ENCODE measurements at places on chromosomes 4 and X. TPM values are rescaled to one million over a fixed set of nuclear protein-coding genes. Genes with fewer than 3 reads are reported as not detected.

BEX3 gene
- 595 TPM for total RNA-seq

ATP2B3 gene
- not detected for total RNA-seq

PTTG2 gene
- not detected for total RNA-seq

MAP3K15 gene
- 2.9 TPM for total RNA-seq

NXF2B gene
- total RNA-seq = 1.6 TPM

MAP7D3 gene
- total RNA-seq = 12.3 TPM

HGFAC gene
- total RNA-seq = 0.63 TPM

PPEF1 gene
- 0.81 TPM for total RNA-seq

IL2RG gene
- total RNA-seq = not detected

WDR17 gene
- 3.5 TPM for total RNA-seq

MORC4 gene
- 3.8 TPM for total RNA-seq

ZDHHC15 gene
- 2.2 TPM for total RNA-seq

GPRIN3 gene
- total RNA-seq = 2.4 TPM

TLL1 gene
- total RNA-seq = 3.8 TPM

HSFX2 gene
- total RNA-seq = not detected

FGFR3 gene
- total RNA-seq = 108 TPM

CLDN24 gene
- not detected for total RNA-seq

CFAP47 gene
- total RNA-seq = 0.55 TPM

ENOX2 gene
- 26.2 TPM for total RNA-seq

SLC16A2 gene
- 9.1 TPM for total RNA-seq

AKAP17A gene
- 37.5 TPM for total RNA-seq

SPANXC gene
- total RNA-seq = not detected

FGFBP2 gene
- not detected for total RNA-seq

SH3D19 gene
- 55.6 TPM for total RNA-seq

OPRPN gene
- total RNA-seq = not detected

GABRG1 gene
- 0.09 TPM for total RNA-seq

ETNPPL gene
- 13.2 TPM for total RNA-seq

COL25A1 gene
- 5.4 TPM for total RNA-seq

UGT2B17 gene
- total RNA-seq = not detected

PABPC1L2A gene
- total RNA-seq = 0.31 TPM

SPANXA2 gene
- total RNA-seq = not detected

SGCB gene
- total RNA-seq = 35.1 TPM

MGAT4D gene
- not detected for total RNA-seq

GNL3L gene
- 40.2 TPM for total RNA-seq

PRDM5 gene
- 19.1 TPM for total RNA-seq

MTNR1A gene
- 1.6 TPM for total RNA-seq

GAGE12E gene
- not detected for total RNA-seq

SULT1B1 gene
- not detected for total RNA-seq

NLRP2B gene
- not detected for total RNA-seq

TET2 gene
- total RNA-seq = 9.6 TPM

F8A3 gene
- 0.66 TPM for total RNA-seq

CXCL13 gene
- total RNA-seq = not detected

RNF212 gene
- 5.6 TPM for total RNA-seq

ATP6AP1 gene
- 66.8 TPM for total RNA-seq

ABCG2 gene
- 0.31 TPM for total RNA-seq

SLC49A3 gene
- 15.1 TPM for total RNA-seq

CT47A1 gene
- total RNA-seq = not detected

AMTN gene
- not detected for total RNA-seq

RTL9 gene
- not detected for total RNA-seq

ARMCX2 gene
- 145 TPM for total RNA-seq

FGF2 gene
- 10.6 TPM for total RNA-seq

CPLX1 gene
- 1.7 TPM for total RNA-seq

RBM47 gene
- total RNA-seq = 64.4 TPM

MSX1 gene
- total RNA-seq = 0.46 TPM

CPZ gene
- 25.4 TPM for total RNA-seq

PLAC1 gene
- not detected for total RNA-seq

PLAC8 gene
- 1.8 TPM for total RNA-seq
